ENCODE measurements at places on chromosomes 12 and 14.
A peak's percentile ranks its signal among the peaks of the same experiment; 100 is the strongest.

DNA sequence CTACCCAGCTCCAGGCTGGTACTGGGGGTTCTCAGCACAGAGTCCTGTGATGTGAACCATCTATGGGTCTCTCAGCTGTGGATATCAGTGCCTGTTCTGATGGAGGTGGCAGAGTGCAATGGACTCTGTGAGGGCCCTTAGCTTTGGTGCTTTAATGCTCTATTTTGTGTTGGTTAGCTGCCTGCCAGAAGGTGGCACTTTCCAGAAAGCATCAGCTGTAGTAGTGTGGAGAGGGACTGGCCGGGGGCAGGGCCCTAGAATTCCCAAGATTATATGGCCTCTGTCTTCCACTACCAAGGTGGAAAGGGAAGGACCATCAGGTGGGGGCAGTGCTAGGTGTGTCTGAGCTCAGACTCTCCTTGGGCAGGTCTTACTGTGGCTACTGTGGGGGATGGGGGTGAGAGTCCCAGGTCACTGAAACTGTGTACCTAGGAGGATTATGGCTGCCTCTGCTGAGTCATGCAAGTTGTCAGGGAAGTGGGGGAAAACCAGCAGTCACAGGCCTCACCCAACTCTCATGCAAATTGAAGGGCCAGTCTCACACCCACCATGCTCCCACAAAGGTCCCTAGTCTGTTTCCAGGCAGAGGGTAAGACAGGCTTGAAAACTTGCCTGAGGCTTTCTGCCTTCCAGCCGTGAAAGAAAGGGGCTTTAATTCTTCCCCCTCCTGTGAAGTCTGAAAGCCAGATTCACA is 878.1 kb downstream of the C12orf50 start:
- no peak for DNase-seq

DNA sequence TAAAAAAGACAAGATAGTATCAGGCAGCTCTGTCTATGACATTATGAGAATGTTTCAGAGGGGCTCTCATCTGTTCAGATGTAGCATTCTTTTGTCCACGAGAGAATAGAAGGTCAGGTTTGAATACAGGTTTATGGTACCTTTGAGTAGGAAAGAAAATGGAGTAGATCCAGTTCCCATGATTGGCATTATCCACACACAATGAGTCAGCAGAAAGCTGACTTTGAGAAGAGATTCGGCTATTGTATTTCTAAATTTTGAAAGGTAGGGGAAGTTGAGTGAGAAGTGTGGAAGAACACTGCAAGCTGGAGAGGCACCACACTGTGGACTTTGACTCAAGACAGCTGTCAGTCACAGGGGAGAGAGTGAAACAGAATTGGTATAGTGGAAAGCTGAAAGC is 135.4 kb downstream of the SYT10 start:
- no peak for DNase-seq

DNA sequence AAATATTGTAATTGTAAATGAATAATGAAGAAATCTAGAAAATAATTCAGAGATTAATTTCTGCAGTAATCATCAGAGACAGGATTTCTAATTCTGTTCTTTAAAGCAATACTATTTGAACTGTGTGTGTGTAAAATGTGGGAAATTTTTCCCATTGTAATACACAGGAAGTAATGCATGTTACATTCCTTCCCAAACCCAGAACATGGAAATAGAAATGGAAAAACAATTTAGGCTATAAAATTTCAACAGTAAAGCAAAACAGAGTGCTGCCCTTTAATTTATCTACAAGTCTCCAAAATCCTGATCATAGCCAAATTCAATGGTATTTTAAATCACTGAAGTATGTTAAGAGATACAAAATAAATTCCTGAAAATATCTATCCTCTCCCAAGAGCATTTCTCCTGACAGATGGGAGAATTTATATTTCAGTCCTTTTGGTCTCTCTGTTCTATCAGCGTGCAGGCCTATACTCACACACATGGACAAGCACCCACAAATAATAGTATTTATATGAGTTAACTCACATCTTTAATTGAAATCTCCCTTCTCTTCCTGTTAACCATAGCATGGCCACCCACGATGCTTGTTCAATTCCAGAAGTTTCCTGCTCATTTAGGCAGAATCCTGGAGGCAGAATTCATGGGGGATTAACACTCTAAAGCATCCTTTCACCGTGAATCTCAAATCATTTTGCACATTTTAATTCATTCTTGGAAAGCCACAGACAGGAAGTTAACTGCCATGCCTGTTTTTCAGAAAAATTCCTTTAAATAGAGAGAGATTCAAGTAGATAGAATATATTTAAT is 1465.4 kb upstream of the FLRT2 start:
- no peak for DNase-seq

DNA sequence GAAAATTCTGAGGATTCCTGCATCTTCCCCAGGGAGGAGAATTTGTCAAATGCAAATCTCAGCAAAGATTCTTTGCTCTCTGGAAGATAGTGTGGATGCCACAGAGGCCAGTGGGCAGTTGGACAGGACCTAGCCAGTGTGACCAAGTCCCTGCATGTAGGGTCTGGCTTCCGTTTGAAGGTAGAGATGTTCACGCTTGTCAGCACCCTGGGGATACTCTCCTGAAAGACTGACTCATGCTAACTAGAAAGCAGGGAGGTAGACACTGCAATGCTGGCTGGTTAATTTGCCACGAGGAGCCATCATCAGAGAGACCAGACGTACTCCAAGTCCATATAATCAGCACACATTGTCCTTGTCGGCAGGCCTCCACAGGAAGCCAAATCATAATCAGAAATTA is 130.1 kb downstream of the SAMD4A start:
- no peak for DNase-seq

DNA sequence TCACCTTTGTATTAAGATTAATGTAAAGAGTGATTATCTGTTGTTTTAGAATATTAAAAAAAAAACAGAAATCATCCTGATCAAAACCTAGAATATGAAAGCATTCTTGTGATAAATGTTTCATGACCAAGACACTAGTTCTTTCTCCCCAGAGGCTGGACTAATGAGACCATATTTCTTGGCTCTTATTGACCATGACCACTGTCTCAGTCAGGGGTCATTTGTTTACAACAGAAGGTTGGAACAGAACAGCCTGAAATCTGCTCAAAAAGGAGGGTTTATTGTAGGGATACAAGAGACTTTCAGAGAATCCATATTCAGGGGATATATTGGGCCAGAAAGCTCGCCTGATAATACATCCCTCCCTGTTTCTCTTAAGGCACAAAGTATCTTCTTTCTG is 87.7 kb downstream of the TMEM30B start:
- DNase-seq: no peak

DNA sequence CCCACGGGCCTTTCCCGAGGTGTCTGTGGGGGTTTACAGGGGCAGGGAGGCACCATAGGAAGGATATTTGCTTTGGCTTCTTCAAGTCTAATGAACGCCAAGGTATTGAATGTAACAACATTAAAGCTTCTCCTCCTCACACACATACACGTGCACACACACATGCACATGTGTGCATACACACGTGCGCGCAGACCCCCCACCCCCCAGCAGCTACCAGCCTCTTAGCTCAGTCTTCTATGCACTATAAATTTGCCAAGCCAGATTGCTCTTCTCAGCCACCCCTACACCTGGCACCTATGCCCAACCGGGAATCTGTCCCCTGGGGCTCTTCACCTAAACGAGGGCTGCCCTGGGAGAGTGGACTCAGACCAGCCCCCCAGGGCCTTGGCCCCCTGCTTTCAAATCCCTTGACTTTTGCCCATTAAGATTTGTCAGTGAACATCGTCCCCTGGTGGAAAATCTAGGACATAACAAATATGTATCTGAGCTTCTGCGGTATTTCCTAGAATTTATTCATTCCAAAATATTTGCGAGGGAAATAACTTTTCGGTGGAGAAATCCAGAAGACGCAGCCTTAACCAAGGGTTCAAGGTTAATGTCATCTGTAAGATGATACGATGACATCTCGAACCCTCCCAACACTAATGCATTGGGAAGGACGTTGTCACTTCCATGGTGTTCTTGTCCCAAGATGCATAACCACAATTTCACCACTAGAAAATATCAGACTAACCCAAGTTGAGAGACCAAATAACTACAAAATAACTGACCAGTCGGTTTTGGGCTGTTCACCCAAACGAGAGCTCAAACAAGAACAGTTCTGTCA is 330.4 kb downstream of the MED13L start:
- no peak for DNase-seq

DNA sequence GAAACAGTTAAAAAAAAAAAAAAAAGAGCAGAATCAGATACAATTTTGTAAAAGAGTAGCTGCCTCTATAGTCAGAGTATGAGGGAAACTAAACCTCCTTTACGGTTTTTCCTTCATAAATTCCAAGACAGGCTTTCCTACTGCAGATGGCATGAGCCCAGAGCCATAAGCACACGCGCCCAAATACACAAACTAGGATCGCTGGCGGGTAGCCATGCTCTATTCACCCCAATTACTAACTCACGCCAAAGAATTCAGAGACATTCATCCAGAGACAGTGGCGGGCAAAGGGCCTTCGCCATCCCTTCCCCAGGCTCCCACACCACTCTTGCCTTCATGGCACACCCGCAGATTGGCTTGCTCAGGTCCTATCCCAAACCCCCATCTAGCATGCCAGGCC is 48.2 kb downstream of the MOK start:
- DNase-seq: no peak

GRCh38 chr14:69137416-69137815 is 15.5 kb downstream of the DCAF5 start:
- no peak for DNase-seq

DNA sequence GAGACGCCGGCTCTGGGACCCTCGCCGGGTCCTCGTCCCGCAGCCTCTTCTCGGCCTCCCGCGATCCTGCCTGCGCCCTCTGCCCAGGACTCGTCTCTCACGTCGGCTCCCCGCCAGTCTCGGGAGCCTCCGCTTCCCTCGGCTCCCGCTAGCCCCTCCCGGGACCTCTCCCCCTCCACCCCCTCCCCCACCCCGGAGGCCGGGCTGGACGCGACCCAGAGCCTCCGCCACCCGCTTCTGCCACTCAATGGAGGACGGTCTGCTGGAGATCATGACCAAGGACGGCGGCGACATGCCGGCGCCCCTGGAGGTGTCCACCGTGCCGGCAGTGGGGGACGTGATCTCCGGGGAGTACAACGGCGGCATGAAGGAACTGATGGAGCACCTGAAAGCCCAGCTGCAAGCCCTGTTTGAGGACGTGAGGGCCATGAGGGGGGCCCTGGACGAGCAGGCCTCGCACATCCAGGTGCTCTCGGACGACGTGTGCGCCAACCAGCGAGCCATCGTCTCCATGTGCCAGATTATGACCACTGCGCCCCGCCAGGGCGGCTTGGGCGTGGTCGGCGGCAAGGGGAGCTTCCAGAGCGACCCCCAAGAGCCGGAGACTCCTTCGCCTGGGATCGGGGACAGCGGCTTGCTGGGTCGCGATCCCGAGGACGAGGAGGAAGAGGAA is 568 bp downstream of the CCDC184 start:
- no peak for DNase-seq

GRCh38 chr14:31550589-31550988 is 10.6 kb upstream of the NUBPL start:
- no peak for DNase-seq

GRCh38 chr12:55829967-55830600 is 697 bp upstream of the DNAJC14 start:
- peak; percentile 39 for DNase-seq

DNA sequence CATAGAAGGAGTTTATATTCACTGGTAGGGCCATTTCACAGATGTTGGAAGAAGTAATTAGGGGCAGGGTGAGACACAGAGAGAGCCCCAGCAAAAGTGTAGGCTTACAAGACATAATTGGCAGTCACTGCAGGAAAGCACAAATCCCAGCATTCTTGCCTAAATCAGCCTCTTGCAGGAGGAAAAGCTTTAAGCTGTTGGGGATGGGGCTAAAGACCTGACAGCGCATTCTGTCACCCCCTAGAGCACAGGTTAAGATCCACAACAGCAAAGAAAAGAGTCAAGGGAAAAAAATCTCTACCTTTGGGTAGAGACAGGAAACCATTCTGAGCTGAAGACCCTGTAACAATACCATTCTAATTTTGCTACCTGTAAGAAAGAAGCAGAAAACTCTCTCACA is 409.0 kb downstream of the DAD1 start:
- DNase-seq: no peak

- DNase-seq: no peak
These were observed 508.2 kb upstream of the ATP2B1 start for GRCh38 chr12:90216815-90217214.

DNA sequence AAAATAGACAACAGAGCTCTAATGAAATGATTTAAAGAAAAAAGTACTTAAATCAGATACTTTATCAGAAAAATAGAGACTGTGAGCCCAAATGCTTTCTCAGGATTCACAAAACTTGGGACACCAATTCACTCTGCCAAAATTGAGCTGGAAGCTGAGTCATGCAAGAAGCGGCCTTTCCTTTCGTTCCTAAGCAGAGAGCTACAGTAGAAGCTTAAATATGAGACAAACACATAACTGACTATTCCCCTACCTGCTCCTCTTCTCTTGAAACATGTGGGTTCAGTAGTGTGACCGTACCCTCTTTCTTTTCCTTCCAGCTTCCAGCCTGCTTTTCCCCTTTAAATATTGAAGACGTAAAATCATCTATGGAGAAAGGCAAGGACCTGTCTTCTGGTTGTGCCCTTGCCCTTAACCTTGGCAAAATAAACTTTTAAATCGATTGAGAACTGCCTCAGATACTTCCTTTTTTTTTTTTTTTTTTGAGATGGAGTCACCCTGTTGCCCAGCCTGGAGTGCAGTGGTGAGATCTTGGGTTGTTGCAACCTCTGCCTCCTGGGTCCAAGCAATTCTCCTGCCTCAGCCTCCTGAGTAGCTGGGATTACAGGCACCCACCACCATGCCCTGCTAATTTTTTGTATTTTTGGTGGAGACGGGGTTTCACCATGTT is 4.4 kb upstream of the SDS start:
- DNase-seq: no peak

DNA sequence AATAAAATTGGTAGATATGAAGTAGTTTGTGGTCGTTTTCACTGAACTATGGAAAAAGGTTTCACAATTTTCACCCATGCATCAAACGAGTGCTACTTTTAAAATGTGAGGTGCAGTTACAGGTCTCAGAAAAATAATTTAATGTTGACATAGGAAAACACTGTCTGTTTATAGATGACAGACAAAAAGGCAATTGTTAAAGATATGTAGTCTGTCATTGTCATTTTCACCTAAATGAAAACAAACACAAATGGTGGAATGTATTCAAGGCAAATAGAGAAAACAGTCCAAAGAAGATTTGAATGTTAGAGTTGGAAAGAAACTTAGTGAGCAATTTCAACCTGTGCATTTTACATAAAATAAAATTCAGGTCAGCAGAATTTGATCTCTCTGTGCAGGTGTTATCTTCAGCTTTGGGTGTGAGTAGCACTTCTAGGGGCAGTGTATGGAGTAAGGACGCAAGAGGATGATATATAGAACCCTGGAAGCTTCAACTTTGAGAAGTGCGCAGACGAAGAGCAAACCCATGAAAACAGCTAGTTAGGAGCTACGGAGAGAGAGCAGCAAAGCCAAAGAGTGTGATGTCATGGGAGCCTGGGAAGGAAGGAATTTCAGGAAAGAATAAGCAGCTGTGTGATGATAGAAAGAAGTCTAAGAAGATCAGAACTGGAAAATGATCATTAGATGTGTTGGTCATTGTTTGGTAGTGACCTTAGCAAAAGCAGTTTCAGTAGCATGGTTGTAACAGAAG is 6.2 kb downstream of the RERG start:
- DNase-seq: no peak

Measured in stimulated activated CD4-positive, alpha-beta T cell treated with anti-CD3 and anti-CD28 coated beads, Interleukin-4, amount 100 ng/mL, for 24 hours (primary cell).